ENCODE measurements at places on chromosomes 4 and X.
A peak's percentile ranks its signal among the peaks of the same experiment; 100 is the strongest.

DNA sequence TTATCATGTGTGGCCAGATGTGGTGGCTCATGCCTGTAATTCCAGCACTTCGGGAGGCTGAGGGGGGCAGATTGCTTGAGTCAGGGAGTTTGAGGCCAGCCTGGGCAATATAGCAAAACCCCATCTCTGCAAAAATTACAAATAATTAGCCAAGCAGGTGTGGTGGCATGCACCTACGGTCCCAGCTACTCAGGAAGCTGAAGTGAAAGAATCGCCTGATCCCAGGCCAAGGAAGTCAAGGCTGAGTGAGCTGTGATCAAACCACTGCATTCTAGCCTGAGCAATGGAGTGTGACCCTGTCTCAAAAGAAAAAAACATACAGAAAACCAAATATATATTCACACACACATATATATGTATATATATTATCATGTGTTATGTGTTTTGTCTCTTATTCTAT lies 15.0 kb downstream of the APELA start:
- DNase-seq: peak; percentile 79

GRCh38 chr4:20520901-20521300 lies 179.4 kb upstream of the PACRGL start:
- DNase-seq: peak; percentile 77

DNA sequence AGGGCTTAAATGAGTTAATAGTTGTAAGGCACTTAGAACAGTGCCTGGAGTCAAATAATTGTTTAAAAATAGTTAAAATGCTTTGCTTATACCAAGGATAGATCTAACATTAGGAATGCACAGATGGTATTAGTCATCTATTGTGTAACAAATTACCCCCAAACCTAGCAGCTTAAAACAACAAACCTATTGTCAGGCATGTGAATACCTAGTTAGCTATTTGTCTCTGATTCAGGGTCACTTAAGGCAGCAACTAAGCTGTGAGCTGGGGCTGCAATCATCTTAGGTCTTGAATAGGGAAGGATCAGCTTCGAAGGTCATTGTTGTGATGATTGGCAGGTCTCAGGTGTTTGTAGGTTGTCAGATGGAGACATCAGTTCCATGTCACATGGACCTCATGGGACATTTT lies 42.4 kb upstream of the AGA start:
- DNase-seq: peak; percentile 96

DNA sequence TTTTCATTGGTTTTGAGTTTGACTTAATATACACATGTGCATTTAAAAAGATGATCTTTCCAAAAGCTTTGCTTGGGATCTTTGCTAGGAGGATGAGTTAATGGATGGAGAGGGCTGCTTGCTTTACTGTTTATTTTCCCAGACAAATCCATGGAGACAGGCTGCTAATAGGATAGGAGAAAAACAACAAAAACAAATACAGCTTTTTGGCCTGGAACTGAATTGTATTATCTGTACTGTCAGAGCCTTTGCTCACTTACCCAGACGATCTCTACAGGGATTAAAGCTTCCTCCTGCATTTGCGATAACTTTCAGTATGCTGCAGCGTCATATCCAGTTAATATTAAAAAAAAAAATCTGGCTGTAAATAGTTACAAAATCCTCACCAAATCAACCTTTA lies 190.8 kb upstream of the NUDT6 start:
- no peak for DNase-seq

DNA sequence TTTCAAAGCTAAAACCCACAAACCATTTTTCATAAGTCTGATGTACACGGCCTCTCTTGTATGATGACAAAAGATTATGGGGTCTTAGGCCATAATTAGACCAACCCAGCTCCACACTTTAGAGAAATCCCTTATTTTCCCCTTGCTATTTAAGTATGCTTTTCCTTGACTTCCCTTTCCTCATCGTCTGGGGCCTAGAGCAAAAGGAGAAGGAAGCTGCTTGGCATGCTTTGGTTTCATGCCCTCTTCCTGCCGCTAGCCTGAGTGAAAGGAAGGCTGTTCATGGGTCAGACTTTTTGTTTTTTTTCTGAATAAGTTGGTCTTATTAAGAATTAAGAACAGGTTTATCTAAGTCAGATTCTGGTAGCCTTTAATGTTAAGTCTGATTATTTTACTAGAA lies 10.6 kb upstream of the RASGEF1B start:
- DNase-seq: no peak

DNA sequence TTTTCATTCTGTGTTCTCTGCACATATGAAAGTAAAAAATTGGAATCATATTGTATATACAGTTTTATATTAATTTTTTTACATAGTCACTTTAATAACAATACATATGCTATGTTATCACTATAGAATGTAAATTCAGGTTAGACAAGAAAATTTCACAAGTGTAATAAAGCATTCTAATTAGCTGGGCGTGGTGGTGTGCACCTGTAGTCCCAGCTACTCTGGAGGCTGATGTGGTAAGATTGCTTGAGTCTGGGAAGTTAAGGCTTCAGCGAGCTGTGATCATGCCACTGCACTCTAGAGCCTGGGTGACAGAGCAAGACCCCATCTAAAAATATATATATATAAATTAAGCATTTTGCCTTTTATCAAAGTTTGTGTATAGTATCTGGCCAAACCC lies 95.7 kb downstream of the ANXA3 start:
- no peak for DNase-seq

- no peak for DNase-seq
Measured at GRCh38 chrX:10102046-10102704, 54.6 kb upstream of the CLCN4 start.

- no peak for DNase-seq
Measured at GRCh38 chr4:67558493-67558892, at the start of gene STAP1. STAP1 (plus strand) TSS chr4:67558727; CDS start chr4:67558810, 83 bp downstream.

DNA sequence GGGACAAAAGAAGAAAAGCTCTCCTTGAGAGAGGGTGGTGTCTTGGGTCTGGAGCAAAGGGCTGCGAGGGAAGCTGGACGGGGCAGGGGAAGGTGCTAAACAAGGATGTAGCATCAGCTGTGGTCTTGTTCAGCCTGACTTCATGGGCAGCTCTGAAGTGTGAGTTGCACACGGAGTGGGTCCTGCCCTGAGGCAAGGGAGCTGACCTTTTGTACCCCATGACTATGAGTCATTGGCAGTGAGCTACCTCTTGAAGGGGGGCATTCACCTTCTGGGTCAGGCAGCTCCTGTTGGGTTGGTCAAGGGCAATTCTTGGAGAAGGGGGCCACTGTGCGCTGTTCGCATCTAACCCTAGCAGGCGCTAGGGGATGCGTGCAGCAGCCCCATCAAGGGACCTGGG lies 151.8 kb downstream of the SMIM20 start:
- DNase-seq: peak; percentile 43

GRCh38 chrX:68556036-68556435 lies 57.2 kb downstream of the YIPF6 start:
- DNase-seq: no peak

DNA sequence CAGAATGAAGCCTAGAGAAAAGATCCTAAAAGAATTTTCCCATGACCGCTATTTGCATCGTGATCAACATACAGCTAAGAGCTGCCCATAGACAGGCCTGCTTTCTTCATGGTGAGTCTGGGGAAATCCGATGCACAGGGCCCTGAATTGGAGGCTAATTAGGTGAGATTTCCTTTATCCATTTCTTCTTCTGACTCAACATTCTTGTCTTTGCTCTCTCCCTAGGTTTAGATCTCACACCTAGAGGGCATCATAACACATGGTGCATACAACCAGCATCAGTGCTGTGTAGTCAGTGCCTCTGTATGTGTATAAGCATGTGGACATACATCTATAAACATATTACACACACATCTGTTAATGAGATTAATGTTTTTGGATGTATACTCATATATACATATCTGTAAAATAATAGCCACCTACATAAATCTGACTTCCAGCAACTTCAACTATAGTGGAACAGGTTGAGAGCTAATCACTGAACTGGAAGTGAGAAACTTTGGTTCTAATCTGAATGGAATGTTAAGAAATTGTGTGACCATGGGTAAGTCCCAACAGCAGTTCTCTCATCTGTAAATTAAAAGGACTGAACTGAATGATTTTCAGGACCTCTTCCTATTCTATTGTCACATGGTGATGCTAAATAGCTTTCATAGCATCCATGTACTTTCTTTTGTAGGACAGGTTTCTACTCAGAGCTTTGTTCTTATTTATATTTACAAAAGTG lies 17.5 kb downstream of the GATB start:
- DNase-seq: peak; percentile 83

- no peak for DNase-seq
Measured at GRCh38 chrX:21799767-21800166, 39.6 kb upstream of the MBTPS2 start.

DNA sequence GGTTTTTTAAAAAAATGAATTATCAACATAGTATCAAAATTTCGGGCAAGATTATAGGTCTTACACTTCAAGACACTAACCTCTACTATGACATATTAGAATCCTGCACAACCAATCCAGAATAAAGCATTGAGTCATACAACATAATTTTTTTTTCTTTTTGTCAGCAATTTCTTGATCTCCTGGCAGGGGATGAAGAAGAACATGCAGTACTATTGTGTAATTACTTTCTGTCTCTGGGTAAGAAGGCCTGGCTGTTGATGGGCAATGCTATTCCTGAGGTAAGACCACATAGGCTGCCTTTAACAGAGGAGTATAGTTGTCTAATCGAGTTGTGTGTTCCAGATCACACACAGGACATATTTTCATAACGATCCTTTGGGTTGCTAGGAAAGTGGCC lies 67.5 kb downstream of the FBXL5 start:
- no peak for DNase-seq

GRCh38 chr4:101279377-101279871 lies 67.9 kb downstream of the PPP3CA start:
- DNase-seq: peak; percentile 53

- no peak for DNase-seq
Measured at GRCh38 chr4:141144207-141144606, 10.9 kb upstream of the RNF150 start.

DNA sequence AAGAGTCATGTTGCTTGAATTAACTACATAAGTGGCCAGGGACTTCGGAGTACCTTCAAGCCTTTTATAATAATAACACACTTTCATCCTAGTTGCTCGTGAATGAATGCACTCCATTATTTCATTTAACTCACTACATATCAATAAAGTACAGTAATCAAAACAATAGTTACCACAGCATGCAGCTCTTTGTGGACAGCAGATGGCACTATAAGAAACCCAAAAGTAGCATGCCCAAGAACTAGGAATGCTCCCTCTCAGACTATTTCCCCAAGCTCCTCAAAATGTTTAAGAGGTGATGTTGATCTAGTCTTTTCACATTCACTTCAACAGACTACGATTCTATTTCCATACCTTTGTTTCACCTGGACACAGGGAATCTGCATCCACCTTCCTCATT lies 500.8 kb upstream of the DIAPH2 start:
- peak; percentile 11 for DNase-seq

- peak; percentile 16 for DNase-seq
Measured at GRCh38 chr4:178296669-178297068, 854.4 kb upstream of the AGA start.

GRCh38 chr4:159823743-159824142 lies 720.9 kb downstream of the RAPGEF2 start:
- DNase-seq: peak; percentile 45

- DNase-seq: peak; percentile 48
Measured at GRCh38 chrX:50812995-50813842, 775 bp downstream of the SHROOM4 start.

GRCh38 chrX:101260435-101260834 lies 30.7 kb downstream of the TAF7L start:
- no peak for DNase-seq

DNA sequence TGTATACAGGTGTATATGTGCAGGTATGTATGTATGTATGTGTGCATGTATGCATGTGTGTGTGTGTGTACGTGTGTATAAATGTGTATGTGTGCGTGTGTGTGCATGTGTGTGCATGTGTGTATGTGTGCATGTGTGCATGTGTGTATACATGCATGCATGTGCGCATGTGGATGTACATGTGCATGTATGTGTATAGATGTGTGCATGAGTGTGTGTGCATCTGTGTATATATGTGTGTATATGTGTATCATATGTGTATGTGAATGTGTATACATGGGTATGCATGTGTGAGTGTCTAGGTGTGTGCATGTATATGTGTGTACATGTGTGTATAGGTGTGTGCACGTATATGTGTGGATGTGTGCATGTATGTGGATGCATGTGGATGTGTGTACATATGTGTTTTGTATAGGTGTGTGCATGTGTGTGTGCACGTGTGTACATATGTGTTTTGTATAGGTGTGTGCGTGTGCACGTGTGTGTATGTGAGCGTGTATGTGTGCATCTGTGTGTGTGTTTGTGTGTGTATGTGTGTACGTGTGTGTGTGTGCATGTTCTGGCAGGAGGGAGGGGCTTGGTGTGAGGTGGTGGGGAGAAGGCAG lies 6.0 kb downstream of the BGN start:
- no peak for DNase-seq

DNA sequence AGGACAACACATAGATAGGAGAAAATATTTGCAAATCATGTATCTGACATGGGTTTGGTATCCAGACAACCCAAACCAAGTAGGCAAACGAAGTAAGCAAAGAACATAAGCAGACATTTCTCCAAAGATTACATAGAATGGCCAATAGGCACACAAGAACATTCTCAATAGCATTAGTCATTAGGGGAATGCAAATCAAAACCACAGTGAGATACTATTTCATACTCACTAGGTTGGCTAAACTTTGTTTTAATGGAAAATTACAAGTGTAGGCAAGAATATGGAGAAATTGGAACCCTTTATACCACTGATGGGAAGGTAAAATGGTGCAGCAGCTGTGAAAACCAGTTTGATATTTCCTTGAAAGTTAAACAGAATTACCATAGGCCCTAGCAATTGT lies 74.7 kb downstream of the CHRNA9 start:
- DNase-seq: peak; percentile 55

DNA sequence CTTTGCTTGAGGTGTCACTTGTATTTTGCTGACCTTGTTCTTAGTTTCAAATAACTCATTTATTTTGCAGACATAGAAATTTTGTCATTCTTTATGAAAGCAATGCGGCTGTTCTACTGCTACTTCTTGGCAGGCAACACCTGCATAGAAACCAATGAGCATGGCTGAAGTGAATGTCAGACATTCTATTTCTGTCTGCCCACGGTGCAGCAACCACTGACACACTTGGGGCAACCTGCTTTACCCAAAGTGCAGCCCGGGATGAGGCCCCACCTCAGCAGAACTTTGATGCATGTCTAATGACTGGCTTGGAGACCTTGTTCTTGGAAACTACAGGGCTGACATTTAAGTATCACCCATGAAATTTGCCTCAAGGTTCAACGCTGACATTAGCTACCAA lies 93.6 kb downstream of the RBM47 start:
- no peak for DNase-seq
